ENCODE measurements at places on chromosomes 4 and X.

DNA sequence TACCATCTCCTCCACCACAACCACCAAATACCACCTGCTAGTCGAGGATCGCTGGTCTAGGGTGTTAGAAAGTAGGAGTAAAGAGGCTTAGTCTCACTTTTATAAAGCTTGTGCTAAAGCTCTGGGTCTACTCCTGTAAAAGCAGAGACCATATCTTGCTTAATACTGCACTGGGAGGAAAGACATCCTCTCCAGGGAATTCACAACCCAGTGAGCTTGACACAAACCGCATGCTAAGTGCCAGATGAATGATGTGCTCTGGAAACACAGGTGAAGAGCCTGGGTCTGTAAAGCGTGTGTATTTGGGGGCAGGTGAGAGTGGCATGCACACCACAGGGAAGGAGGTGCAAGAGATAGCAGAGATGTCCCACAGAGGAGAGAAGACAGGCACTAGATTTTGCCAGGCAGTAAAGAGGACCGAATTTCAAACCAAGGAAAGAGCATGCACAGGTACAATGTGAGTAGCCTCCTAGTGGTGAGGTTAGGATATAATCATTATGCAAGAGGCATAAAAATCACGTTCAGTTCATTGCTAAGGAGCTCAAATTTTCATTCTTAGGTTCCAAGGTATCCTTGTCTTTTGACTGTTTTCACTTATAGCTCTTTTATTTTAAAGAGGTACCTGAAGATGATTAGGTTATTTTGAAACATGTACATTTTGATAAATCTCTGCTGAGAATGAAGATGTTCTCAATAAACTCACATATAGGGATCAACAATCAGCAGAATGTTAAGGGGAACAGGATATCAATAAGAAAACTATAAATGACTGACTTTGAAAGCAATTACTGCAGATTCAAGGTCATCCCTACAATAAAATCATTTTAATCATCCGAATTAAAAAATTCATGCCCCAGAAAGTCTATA is 20.7 kb downstream of the TAPT1 start:
- DNase-seq: no peak

DNA sequence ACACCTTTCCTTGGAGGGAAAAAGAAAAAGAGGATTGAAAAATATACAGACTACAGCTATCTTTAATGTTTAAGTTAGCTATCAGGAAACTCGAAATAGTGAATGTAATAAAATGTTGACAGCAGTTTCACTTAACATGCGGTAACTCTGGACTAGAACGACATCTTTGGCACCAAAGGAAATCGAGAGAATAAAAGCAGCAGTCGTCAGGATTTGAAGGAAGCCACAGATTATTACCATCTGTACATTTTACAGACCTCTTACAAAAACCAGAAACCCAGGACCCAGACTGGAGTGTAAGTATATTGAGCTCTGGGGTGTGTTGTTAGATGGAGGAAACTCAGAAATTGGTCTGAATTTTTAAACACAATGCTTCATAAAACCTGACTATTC is 51.6 kb upstream of the STOX2 start:
- no peak for DNase-seq

DNA sequence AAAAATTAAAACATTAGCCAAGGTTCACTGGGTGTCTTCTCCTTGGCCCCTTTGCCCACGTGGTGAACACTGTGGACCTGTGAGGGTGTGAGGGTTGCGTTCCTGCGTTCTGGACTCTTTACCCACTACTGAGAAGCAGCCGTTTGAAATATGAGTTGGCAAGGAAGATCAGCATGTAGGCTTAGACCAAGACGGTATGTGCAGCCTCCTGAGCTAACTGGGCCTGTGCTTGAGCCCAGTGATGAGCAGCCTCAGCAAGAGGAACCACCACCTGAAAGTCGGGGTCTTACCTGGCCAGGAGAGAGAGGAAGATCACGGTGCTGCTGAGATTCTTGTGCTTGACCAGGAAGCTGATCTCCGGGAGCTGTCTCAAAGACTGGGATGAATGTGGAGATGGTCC is 19.5 kb downstream of the RGS12 start:
- no peak for DNase-seq

- no peak for DNase-seq
These were observed 673.7 kb upstream of the GRID2 start for GRCh38 chr4:91630054-91630453.

GRCh38 chrX:21207080-21207479 is 167.1 kb upstream of the CNKSR2 start:
- no peak for DNase-seq

DNA sequence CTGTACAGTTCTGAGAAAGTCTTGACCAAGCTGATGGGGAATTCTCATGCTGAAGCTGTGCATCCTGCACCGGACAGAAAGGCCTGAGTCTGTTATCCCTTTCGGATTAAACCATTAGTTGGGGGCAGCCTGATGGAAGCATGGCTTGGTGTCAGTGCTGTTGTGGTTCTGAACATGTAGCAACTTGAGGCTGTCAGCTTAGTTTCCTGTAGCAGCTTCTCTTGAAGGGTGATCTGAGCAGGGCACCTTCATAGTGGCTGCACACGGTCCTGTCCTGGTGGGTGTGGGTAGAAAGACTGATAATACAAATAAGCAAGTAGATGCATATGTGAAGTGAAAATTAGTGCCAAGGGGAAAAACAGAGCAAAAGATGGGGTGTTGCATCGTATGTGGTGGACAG is 11.7 kb downstream of the KIAA0232 start:
- DNase-seq: no peak

GRCh38 chr4:2484993-2485392 is 16.1 kb downstream of the RNF4 start:
- DNase-seq: peak; percentile 59

DNA sequence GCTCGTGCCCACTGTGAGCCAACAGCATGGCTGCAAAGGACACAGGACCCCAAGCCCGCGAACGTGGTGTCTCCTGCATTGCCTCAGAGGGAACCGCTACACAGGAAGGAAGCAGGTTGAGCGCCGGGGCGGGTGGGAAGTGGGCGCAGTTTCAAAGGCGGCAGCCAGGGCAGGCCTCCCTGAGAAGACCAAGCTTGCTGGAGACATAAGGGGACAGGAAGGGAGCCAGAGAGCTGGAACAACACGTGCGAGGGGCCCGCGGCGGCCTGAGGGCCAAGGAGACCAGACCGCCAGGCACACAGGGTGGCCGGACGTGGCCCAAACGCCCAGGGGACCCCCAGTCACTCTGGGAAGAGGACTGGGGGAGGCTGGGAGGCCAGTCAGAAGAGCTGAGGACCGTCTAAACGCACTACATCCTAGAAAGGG is 32.0 kb downstream of the CTBP1 start:
- no peak for DNase-seq

DNA sequence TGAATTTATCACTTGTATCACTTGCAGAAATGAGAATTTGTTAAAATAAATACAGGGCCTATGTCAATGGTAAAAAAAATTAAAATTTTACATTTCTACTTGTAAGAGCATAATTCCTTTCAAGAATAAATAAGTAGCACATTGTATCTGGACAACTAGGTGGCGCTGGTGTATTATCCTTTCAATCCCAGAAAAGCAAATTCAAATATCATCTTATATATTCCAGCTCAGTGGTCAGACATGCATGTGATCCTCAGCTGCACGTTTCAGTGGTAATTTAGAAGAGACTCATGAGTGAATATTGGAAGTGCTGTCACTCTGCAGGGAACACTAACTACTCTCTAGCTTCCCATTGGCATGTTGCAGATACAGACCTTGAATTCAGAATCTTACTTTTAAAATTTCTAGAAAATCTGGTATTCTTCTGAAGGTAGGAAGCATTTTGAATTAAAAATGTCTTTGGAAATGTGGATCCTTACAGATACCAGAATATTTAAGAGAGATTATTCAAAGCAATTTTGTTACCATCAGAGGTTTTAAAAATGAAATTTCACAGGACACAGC is 1414.7 kb upstream of the TENM3 start:
- peak; percentile 83 for DNase-seq

DNA sequence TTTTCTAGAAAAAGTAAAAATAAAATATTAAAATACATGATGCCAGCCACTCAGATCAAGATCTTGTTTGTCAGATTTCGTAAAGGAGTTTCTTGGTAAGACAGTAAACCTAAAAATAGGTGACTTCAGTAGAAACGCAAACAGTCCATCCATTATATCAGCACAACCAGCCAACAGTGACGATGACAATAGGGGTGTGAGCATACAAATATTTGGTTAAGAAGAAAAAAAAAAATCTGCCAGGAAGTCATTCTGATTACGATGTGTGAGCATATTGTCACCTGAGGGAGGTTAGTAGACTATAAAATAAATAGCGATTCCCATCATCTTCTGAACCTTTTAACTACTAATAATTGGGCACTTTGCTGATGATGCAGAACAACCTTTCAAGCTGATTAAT is 37.6 kb downstream of the SLC7A11 start:
- DNase-seq: no peak

DNA sequence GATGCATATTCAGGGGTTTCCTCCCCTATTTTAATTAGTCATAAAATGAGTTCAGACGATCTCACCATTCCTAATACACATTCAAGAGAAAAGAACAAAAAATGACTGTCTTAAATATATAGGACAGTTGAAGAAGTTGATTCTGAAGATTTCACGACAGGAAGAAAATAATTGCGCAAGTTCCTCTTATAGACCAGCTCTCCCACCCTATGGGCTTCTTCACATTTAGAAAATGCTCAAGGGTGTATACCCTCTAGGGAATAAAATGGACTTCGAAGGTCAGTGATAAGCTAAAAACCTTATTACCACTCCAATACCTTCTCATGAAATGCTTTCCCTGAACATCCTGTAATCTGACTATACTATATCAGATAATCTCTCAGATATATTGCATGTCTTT is 149.2 kb upstream of the TEX13C start:
- no peak for DNase-seq

DNA sequence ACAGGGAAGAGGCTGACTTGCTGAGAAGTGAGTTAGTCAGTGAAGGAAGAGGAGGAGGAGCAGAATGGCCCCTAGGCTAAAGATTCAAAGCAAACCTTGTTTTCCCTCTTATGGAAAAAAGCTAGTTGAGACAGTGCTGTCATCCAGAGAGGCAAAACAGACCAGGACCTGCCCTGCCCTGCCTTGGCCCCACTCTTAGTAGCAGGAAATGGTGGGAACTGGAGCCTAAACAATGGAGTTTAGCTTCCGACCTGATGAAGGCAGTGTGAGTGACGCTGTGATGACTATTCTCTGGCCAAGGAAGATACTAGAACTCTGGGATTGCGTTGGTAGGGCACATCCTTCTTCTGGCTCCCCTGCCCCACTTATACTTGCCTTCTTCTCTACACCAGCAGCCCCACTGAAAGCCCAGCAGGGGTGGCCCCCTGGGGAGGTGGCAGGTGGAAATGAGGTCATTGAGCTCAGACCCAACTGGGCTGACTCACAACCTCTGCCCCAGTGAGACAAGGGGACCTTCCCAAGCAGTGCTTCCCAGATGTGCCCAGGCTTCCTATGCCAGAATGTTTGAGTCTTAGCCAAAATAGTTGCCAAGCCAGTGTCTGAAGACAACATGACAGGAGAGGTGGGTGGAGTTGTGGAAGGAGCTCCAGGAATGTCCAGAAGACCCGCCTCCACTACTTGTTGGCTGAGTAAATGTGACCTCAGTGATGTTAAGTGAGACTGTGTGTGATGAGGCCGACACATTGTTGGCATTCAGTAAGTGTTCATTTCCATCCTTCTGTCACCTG is 38.8 kb downstream of the MSN start:
- DNase-seq: peak; percentile 84

GRCh38 chrX:17859609-17860178 is 1.4 kb downstream of the RAI2 start:
- no peak for DNase-seq

GRCh38 chr4:153419673-153420278 is 46.4 kb upstream of the TMEM131L start:
- no peak for DNase-seq

- no peak for DNase-seq
These were observed 242.4 kb downstream of the TMA16 start for GRCh38 chr4:163736876-163737275.

GRCh38 chr4:125736057-125736456 is 421.3 kb downstream of the FAT4 start:
- peak; percentile 74 for DNase-seq

DNA sequence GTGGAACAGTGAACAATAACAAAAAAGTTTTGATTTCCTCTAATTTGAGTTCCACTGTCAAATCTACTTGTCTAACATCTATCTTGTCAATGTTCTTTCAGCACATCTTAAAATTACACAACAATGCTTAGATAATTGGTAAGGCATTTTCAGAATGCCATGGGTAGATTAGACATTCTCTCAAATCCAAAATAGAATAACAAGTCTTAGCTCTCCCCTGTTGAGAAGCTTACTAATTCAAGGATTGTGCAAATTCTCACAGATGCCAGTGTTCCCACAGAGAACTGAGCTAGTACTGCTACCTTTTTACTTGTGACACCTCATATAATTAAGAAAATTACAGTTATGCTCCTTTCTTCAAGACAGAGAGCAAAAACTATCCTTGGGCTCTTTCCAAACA is 2442.0 kb downstream of the PCDH7 start:
- DNase-seq: peak; percentile 13

GRCh38 chrX:146755214-146755613 is 54.4 kb upstream of the CXorf51B start:
- DNase-seq: no peak

DNA sequence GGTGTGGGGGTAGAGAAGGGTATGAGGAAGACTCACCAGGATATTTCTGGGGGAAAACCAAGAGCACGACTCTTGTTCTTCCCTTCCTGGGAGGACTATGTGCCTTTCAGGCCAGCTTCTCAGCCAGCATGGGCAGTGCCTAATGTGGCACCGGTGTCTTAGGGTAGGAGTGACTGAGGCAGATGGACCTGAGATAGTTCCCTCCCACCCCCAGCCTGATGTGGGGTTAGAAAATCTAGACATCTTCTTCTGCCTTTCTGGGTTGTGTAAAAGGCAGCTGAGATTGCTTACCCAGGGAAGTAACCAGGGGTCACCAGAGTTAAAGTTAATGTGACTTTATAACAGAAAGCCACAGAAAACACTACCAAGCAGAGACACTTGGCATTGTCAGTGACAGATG is 127.3 kb downstream of the TMA16 start:
- no peak for DNase-seq

GRCh38 chr4:187887906-187888305 is 107.7 kb upstream of the ZFP42 start:
- DNase-seq: peak; percentile 18

DNA sequence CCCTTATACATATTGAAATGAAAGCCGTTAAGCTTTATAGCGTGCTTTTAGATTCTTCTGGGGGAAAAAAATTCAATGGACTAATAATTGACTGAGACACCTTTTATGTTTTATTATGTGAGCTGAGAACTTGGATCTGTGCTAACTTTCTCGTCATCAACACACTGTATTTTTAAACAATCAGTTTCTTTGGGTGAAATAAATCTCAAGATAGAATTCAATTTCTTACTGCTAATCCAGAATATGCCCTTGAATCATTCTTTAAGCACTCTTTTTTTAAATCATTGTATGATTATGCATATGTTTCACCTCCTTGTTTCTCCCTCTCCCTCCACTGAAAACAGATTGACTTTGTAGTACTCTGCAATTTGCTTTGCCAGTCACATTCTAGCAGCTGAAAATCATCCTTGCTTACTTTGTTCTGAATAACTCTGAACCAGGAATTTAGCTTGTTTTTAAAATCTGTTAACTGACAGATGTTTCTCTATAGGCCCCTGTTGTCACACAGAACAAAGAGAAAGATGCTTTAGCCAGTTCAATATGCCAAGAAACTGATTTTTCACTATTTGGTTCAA is 81.5 kb downstream of the SLIT2 start:
- DNase-seq: no peak

GRCh38 chr4:69951602-69952001 is 13.9 kb downstream of the CSN2 start:
- DNase-seq: no peak

GRCh38 chr4:25901030-25901430 is 13.0 kb upstream of the SMIM20 start:
- DNase-seq: no peak

Measured in fibroblast of skin of scalp (primary cell).